ENCODE measurements at places on chromosomes 2 and 18.

DNA sequence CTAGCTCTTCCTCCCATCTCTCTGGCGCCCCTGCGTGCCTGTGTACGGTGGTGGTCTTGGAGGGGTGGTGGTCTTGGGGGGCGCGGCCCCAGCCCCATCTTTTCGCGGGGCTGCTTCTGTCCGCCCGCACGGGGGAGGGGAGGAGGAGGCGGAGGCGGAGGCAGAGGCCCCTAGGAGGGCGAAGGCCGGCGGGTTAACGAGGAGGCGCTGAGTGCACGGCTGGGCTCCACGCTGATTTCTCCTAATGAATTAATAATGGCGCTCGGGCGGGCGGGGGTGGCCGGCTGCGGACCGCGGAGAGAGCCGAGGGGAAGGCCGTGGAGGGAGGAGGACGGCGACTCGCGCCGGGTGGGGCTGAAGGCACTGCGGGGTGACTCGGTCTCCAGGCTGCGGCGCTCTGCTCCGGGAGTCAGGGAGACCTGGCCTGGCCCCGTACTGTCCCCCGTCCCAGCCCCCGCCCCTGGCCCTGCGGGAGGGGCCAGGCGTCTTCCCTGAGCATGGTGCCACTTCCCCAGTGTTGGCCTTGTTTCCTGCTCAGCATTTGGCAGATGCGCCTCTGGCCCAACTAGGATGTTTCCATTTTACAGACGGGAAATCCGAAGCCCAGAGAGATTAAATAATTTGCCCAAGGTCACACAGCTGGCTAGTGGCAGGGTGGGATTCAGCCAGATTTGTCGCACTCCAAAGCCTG, 6.0 kb downstream of the GAREM2 start:
- peak; percentile 57 for DNase-seq

- no peak for DNase-seq
Observed at GRCh38 chr18:59779979-59780378, 82.8 kb upstream of the CCBE1 start.

- no peak for DNase-seq
Observed at GRCh38 chr2:104845946-104846785, 7.7 kb upstream of the POU3F3 start.

DNA sequence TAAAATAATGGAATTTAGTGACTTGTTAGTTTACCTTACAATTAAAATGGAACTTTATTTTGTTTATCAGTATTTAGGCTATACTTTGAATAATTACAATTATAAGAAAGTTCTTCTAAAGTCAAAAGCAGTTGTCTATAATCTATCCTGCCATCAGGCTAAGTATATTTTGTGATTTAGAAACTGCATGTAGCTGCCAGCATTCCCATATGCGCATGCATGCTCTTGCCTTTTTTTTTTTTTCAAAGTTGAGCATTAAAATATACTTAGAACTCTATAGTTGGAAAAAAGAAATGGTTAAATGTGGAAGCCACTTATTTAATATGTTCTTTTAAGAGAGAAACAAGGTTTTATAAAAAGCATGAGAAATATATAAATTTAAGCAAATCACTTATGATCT, 99.0 kb downstream of the ARHGEF33 start:
- DNase-seq = no peak

GRCh38 chr2:201415149-201415548, 36.1 kb downstream of the TRAK2 start:
- DNase-seq = no peak

DNA sequence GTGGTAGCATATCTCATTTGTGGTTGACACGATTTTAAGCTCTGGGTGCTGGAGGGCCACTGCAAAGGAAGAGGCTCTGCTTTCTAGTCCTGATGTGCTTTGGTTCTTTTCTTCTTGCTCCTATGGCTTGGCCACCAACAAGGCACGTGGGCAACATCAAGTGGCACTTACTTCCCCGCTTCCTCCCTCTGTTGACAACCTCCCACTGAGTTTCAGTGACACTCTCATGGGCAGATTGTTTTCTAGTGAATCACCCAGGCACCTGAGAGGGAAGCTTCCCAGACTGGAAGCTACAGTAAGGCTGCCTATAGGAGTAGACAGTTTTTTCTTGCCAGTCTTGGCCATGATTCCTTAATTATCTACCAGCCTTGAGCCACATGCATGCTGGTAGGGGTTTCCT, 89.0 kb downstream of the NBAS start:
- DNase-seq = no peak
